ENCODE measurements at places on chromosomes 2 and 18.

GRCh38 chr2:23586741-23587306 lies 201.8 kb downstream of the KLHL29 start:
- peak; percentile 18 for DNase-seq
- H3K4me3 ChIP-seq: no peak overlapping the region
- no peak overlapping the region for H3K27ac ChIP-seq
- peaks cover 9% of the 10 kb centered on the region for H3K4me1 ChIP-seq
- no peaks in the 10 kb centered on the region for H3K27me3 ChIP-seq

DNA sequence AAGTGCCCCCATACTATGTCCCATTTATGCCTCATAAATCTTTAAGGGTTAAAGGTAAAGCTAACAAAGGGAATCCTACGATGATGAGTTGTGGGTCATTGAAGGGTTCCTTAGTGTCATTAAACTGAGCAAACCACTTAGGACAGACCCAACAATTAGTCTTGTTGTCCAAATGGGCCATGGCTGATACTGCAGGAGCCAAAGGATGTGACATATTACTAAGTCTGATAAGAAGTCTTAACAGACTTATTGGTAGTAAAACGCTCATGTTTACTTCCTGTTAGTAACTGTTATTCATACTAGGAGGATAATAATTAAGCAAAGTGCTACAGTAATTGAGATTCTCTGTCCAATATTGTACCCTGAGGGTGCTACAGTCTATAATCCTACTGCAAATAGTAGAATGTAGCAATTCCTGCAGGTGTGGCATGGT lies 96.8 kb downstream of the PTPN4 start:
- no peaks in the 10 kb centered on the region for H3K27me3 ChIP-seq
- H3K4me3 ChIP-seq: no peak overlapping the region
- no peaks in the 10 kb centered on the region for H3K36me3 ChIP-seq
- no peak overlapping the region for H3K27ac ChIP-seq
- H3K4me1 ChIP-seq: peaks cover 24% of the 10 kb centered on the region

GRCh38 chr2:165144315-165144714 lies 59.5 kb downstream of the SCN3A start:
- no peak overlapping the region for H3K4me3 ChIP-seq
- peak; percentile 8 for DNase-seq
- H3K36me3 ChIP-seq: no peaks in the 10 kb centered on the region
- H3K4me1 ChIP-seq: no peaks in the 10 kb centered on the region
- H3K27ac ChIP-seq: no peak overlapping the region
- no peaks in the 10 kb centered on the region for H3K27me3 ChIP-seq

DNA sequence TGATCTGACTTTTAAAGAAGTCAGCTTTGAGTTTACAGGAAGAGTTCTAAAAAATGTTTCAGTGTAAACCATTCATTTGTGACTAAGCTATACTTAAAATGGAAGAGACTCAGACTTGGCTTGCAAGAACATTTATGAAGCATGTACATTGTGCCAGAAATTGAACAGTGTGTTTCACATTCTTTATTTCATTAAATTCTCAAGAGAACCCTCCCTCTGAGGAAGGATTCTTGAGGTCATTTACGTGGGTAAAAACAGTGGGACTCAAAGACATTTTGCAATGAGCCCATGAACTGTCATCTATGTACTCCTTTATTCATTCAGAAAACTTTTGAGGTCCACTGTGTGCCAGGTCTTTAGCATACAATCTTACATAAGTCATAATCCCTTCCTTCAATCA lies 143.6 kb upstream of the ZNF521 start:
- H3K4me1 ChIP-seq: no peaks in the 10 kb centered on the region
- H3K4me3 ChIP-seq: no peak overlapping the region
- H3K27ac ChIP-seq: no peak overlapping the region
- no peaks in the 10 kb centered on the region for H3K27me3 ChIP-seq
- H3K36me3 ChIP-seq: no peaks in the 10 kb centered on the region
- DNase-seq: no peak

- no peak for DNase-seq
- no peaks in the 10 kb centered on the region for H3K27me3 ChIP-seq
- no peak overlapping the region for H3K27ac ChIP-seq
- H3K4me3 ChIP-seq: no peak overlapping the region
- H3K36me3 ChIP-seq: no peaks in the 10 kb centered on the region
Measured at GRCh38 chr2:203673933-203674332, 32.5 kb upstream of the CD28 start.

DNA sequence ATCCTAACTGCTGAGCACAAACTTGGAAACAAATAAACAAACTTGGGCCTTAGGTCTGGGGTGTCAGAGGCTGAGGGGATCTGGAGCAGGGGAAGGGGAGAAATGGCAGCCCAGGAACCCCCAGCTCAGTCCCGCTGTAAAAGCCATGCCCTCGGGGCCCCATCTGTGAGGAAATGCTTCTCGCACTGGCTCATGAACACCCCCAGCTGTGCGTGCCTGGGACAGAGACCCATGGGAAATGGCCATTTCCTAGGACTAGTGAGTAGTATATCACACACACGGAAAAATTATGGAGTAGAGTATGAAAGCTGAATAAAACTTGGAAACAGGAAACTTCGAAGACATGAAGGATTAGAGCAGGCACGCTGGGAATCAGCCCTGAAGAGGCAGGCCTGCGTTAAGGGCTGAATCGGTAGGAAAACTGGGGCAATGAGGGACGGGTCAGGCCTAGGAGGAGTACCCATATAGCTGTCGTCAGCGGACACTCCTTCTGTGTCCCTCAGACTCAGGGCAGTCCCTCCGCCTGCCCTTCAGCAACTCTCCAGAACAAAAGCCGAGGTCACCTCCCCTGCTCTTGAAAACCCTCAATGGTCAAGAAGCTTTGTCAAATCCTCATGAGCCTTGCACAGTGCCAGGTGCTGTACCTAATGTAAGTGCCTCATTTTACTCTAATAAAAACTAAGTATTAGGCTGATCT lies 120.8 kb upstream of the ODC1 start:
- no peak for DNase-seq
- H3K4me1 ChIP-seq: peaks cover 16% of the 10 kb centered on the region
- H3K27me3 ChIP-seq: no peaks in the 10 kb centered on the region
- no peak overlapping the region for H3K27ac ChIP-seq

GRCh38 chr18:8890957-8891464 lies 185.7 kb downstream of the MTCL1 start:
- no peaks in the 10 kb centered on the region for H3K4me1 ChIP-seq
- H3K4me3 ChIP-seq: no peak overlapping the region
- no peaks in the 10 kb centered on the region for H3K27me3 ChIP-seq
- peak; percentile 58 for DNase-seq
- H3K36me3 ChIP-seq: no peaks in the 10 kb centered on the region
- no peak overlapping the region for H3K27ac ChIP-seq
